ENCODE measurements at places on chromosomes 13 and 19. TPM values are rescaled to one million over a fixed set of nuclear protein-coding genes. Genes with fewer than 3 reads are reported as not detected.

DNA sequence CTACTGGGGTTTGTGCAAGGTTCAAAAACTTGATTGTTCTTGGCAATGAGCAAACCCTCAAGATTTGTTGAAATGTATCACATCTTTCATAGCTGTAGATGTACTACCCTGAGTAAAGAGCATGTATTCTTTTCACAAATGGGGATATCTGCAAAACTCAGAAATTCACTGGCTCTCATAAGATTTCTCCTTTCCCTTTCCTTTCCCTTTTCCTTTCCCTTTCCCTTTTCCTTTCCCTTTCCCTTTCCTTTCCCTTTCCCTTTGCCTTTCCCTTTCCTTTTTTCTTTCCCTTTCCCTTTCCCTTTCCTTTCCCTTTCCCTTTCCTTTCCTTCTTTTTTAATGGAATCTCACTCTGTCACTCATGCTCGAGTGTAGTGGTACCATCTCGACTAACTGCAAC is 69.1 kb downstream of the FNDC3A start:
- peaks cover 3% of the 10 kb centered on the region for H3K36me3 ChIP-seq
- H3K4me3 ChIP-seq, result no peak overlapping the region
- DNase-seq, result no peak
- H3K27me3 ChIP-seq, result no peaks in the 10 kb centered on the region
- no peaks in the 10 kb centered on the region for H3K4me1 ChIP-seq

The MAN2B1 gene
- 30.6 TPM for total RNA-seq

The ZNF563 gene
- 5.4 TPM for total RNA-seq

DNA sequence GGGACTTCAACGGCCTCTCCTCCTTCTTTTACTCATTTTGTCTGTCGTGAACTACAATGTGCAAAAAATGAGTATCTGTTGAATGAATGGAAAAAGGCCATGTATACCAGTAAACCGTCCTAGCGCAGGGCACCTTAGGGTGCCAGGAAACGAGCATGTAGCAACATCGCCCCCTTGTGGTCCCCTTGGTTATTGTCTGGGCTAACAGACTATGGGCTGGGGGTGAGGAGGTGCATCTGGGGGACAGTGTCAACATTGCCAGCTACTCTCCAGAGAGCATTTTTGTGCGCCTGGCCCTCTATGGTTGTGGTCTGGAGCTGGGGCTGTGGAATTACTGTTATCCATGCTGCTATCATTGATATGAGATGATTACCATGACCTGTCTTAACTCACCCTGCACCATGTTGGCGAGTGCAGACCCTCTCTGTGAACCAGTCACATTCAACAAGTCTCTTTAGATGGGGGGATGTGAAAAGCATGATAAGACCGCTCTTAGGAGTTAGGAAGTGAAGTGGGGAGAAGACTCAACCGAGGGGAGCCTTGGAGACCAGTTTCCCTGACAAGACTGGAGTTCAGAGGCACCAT is 22.8 kb upstream of the SIGLEC11 start:
- no peak overlapping the region for H3K4me3 ChIP-seq
- DNase-seq, result peak; percentile 17
- no peak overlapping the region for H3K27ac ChIP-seq
- peaks cover 57% of the 10 kb centered on the region for H3K36me3 ChIP-seq

The IGFL3 gene
- total RNA-seq, result not detected

DNA sequence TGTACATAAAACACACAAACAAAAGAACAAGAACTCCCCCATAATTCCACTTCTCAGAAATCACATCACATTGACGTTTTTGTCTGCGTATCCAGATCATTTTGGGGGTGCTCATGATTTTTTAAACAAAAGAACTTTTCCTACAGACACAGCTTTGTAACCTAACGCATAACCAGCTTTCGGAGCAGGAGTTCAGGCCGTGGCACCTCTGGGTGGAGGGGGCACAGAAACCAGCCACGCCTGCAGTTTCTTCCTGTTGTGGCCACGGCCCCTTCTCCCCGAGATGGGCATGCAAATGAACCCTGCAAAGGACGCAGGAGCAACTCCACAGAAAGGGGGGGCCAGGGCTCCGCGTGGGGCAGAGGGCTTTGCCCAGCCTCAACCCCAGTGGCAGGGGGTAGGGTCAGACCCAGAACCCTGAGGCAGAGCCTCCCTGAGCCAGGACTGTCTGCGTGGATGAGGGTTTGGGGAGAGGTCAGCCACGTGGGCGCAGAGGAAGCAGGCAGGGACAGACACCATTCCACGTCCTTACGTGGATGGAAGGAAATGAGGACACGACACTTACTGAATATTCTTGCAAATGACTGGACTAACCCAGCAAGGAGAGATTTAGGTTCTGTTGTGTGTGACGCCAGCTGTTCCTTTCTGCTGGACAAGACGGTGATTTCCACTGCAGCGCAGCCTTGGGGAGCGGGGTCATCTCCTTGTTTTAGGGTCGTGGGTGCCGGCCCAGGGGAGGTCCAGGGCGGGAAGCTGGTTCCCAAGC is 64.4 kb downstream of the RASA3 start:
- DNase-seq, result no peak
- no peak overlapping the region for H3K27ac ChIP-seq
- peaks cover 34% of the 10 kb centered on the region for H3K36me3 ChIP-seq
- no peak overlapping the region for H3K4me3 ChIP-seq

- peak overlapping the region; percentile 88 for H3K4me3 ChIP-seq
- H3K27me3 ChIP-seq, result no peaks in the 10 kb centered on the region
- peaks cover 37% of the 10 kb centered on the region for H3K36me3 ChIP-seq
- DNase-seq, result no peak
- no peak overlapping the region for H3K27ac ChIP-seq
Measured at GRCh38 chr19:42076380-42076944, 496 bp downstream of the ZNF574 start.

GRCh38 chr13:73074926-73075325 is 16.1 kb downstream of the KLF5 start:
- H3K27me3 ChIP-seq, result no peaks in the 10 kb centered on the region
- H3K4me3 ChIP-seq, result no peak overlapping the region
- no peaks in the 10 kb centered on the region for H3K4me1 ChIP-seq
- no peaks in the 10 kb centered on the region for H3K36me3 ChIP-seq

DNA sequence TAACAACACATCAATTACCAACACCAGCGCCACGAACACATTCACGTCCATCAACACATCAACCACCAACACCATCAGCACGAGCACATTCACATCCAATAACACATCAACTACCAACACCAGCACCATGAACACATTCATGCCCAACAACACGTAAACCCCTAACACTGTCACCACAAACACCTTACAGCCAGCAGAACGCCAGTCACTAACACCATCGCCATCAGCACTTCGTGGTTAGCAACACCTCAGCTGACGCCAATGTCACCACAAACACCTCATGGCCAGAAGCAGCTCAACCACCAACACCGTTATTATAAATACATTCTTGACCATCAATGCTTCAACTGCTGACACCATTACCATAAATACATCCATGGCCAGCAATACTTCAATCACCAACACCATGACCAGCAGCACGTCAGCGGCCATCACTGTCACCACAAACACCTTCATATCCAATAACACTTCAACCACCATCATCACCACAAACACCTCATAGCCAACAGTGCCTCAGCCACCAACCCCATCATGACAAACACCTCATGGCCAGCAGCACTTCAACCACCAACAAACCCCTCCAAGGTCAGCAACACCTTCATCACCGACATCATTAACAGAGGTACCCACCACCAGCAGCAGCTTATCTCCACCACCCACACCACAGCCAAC is 9.4 kb downstream of the FCER2 start:
- H3K4me1 ChIP-seq, result no peaks in the 10 kb centered on the region
- no peaks in the 10 kb centered on the region for H3K36me3 ChIP-seq
- DNase-seq, result no peak
- no peak overlapping the region for H3K27ac ChIP-seq
- H3K27me3 ChIP-seq, result peaks cover 2% of the 10 kb centered on the region

The KHSRP gene
- 68.3 TPM for total RNA-seq

The GADD45GIP1 gene
- 24.2 TPM for total RNA-seq

- H3K4me3 ChIP-seq, result no peak overlapping the region
- H3K36me3 ChIP-seq, result peaks cover 41% of the 10 kb centered on the region
- no peaks in the 10 kb centered on the region for H3K4me1 ChIP-seq
- H3K27ac ChIP-seq, result no peak overlapping the region
- H3K27me3 ChIP-seq, result no peaks in the 10 kb centered on the region
Measured at GRCh38 chr19:8585894-8586750, 8.9 kb upstream of the MYO1F start.

DNA sequence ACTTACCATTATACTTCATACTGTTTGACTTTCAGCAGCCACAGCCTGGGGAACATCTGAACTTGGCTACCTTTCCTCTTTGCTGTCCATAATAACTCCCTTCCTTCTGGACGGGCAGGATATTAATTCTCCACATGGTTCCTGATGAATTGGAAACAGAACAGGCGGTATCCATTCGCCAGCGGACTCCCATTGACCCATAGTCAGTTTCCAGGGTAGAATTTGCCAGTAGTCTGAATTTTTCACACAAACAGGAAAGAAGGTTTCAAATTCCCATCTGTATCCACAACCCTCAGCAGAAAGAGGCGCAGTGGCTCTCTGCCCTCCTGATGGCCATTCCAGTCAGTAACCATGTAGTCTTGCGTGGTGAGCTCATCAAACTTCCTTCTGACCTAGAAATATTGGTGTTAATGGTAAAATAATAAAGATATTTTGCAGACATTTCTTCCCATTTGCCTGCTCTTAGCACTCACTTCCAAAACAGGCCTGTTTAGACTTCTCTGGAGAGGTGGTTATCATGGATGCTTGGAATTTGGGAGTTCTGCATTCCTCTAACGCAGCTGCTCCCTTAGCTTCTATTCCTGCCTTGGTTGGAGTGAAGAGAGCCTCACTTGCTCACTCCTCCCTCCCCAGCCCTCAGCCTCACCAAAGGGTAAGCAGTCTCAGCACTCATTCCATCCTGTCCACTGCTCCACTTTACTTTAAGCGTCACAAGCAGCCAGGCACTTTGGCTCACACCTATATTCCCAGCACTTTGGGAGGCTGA is 75.0 kb upstream of the OXGR1 start:
- no peak overlapping the region for H3K4me3 ChIP-seq
- H3K27ac ChIP-seq, result no peak overlapping the region
- no peaks in the 10 kb centered on the region for H3K36me3 ChIP-seq

The POLR2I gene
- total RNA-seq, result 130 TPM

DNA sequence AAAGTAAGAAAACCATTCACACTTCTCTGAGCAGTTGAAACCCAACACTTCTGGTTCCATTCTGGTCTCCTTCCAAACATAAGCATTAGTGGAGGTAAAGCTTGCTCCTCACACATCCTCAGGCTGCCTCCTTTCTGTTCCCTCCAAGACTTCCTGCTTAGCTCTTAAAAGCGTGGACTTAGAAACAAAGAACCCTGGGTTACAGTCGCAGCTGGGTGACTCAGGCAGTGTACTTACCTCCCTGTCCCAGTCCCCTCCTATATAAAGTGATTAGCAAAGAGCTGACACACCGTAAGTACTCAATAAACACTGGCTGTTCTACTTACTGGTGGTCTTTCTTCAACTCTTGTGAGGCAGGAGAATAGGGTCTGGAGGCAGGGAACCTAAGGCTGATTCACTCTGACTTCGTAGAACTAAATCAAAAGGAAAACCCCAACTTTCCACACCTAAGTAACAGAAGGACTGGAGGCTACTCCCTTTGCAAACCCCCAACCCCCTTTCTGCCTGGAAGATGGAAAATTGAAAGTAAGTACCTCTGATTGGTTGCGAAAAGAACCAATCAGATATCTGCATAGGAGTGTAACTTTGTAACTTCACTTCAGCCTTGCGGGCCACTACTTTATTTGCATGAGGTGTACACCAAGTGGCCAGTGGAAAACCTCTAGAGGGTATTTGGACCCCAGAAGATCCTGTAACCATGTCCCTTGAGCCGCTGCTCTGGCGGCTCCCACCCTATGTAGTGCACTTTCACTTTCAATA is 165.4 kb downstream of the SUCLA2 start:
- H3K4me3 ChIP-seq, result no peak overlapping the region
- H3K4me1 ChIP-seq, result no peaks in the 10 kb centered on the region
- H3K36me3 ChIP-seq, result no peaks in the 10 kb centered on the region
- H3K27me3 ChIP-seq, result no peaks in the 10 kb centered on the region

DNA sequence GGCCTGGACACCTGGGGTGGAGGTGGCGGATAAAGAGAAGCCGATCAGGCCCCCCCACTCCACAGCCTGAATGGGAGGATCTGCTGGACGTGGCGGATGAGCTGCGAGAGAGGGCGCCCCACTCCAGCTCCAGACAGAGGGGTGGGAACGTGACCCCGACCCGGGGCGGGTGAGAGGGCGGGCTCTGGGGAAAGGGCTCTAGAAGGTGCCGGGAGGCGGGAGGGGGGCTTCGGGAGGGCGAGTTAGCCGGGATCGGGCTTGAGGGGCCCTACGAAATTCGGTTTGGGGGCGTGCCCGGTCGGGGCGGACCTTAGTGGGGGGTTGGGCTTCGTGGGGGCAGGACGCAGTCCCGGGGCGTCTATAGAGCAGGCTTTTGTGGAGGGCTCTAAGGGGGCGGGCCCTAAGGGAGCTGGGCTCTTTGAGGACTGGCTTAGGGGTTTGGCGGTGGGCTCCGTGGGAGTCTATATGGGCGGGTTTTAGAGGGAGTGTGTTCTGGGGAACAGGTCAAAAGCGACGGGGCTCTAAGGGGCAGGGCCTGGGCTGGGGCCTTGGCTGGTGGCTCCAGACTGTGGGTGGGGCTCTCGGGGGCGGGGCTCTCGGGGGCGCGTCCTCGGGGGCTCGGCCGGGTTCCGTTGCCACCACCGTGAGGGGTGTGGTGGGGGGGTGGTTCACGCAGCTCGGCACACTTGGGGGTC is 4.1 kb upstream of the NANOS3 start:
- no peak overlapping the region for H3K27ac ChIP-seq
- H3K4me1 ChIP-seq, result peaks cover 31% of the 10 kb centered on the region
- peak overlapping the region; percentile 37 for H3K4me3 ChIP-seq
- H3K27me3 ChIP-seq, result no peaks in the 10 kb centered on the region

DNA sequence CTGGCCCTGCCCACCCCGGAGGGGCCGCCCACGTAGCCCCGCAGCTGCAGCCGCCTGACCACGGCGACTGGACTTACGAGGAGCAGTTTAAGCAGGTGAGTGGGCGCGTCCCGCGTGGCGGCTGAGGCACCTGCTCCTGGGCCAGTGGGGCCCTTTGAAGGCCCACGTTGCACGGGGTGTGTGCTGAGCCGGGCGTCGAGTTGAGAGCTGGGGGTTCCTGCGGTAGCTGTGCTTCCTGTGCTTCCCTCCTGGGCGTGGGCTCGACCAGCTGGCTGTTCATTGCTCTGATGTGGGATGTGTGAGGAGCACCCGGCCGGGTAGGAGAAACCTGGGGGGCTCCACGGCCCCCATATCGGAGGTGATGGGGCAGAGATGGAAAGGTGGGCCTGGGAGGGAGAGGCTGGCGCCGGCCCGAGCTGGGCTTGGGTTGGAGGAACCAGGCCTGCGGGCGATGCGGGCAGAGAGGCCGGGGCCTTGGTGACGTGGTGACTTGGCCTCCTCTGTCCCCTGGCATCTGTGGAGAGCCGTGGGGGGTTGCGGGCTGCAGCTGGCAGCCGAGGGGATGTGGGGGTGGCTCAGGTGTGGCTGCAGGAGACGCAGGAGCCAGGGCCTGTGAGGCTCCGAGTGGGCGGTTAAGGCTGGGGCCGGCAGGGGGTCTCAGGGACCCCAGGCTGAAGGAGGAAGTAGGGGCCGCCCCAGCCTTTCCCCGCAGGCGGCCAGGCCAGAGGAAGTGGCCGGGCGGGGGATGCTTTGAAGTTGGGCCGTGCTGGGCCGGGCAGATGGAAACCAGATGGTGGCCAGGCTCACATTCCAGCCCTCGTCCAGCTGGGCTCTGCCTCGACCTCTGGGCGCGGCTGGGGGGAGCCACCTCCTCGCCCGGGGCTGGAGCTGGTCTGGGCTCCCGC is 7.1 kb downstream of the ARID3A start:
- H3K27ac ChIP-seq, result peak overlapping the region; percentile 57
- peaks cover 43% of the 10 kb centered on the region for H3K4me1 ChIP-seq
- H3K36me3 ChIP-seq, result peaks cover 69% of the 10 kb centered on the region

The SLC17A7 gene
- total RNA-seq, result 0.55 TPM

Data from spinal cord (tissue), 10 donors.